Activated naive CD4-positive, alpha-beta T cell treated with Interleukin-2 at 50 U/mL for 16 hours (primary cell): ENCODE measurements at places on chromosomes 7 and 10.

GRCh38 chr7:129149511-129149910 is 5.0 kb downstream of the TSPAN33 start:
- DNase-seq = no peak

DNA sequence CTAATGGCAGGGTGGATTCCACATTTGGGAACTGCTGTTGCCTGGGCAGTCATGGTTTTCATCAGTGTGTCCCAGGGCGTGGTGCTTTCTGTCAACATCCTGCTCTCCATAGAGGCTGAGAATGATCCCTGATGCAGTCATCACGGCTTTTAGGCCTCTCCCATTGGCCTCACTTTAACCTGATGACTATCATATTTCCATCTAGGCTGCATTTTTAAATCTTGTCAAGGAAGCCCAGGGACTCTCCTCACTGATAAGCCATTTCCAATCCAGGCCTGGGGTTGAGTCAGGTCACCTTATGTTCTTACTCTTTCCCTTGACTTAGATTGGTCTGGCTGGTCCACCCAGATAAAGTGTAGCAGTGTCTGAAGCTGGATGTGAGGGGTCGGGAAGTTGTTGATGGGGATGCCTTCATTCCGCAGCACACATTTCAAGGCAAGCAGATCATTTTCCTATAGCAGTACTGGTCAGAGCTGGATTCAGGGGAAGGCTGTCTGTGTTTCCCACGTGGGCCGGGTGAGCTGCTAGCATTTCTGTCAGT is 177.0 kb downstream of the AUTS2 start:
- DNase-seq = no peak

DNA sequence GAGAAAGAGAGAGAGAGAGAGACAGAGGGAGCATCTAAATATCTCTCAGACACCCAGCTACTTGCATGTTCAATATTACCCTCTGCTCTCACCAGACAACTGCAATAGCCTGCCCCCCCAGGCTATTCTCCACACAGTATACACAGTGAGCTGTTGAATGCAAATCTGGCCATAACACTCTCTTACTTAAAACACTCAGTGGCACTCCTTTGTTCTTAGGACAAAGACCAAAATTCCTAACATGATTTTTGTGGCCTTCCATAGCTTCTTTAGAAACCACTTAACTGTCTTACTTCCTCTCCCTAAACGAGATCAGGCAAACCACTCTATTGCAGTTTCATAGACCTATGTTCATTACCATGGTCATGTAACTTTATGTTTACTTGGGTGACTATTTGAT is 903.6 kb upstream of the AUTS2 start:
- no peak for DNase-seq

- no peak for DNase-seq
Measured at GRCh38 chr7:108211382-108212201, 81.4 kb upstream of the LAMB4 start.

DNA sequence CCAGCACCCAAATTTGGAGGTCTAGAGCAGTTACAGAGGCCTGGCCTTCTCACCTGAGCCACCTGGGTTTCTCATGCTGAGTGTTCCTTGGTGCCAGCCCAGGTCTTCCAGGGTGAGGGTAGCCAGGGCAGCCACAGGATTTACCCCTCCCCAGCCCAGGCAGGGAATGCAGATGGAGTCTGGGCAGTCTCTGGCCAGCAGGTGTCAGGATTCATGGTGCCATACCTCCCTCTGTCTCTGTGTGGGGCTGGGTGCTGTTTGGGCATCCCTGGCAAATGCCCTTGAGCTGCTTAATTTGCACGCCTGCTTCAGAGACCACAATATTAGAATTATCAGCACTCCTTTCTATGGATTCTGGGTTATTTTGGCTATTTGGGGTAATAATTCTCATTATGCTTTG is 246.7 kb downstream of the GFRA1 start:
- no peak for DNase-seq

DNA sequence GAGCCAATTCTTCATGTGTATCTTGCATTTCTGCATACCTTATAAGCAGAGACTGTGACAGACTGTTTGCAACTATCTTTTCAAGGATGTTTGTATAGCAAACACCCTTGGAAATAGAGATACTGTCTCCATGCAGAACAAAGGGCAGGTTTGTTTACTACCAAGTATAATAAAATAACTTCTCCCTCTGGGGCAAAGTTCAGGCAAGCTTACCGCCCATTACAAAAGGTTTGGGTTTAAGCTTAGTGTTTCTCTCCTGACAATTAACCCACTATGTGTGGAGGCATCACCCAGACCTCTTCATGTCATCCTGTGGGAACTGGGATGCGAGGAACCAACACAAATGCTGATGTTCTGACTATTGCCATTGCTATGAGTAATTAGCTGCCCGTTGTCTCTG is 479.1 kb upstream of the ZMIZ1 start:
- DNase-seq = no peak

DNA sequence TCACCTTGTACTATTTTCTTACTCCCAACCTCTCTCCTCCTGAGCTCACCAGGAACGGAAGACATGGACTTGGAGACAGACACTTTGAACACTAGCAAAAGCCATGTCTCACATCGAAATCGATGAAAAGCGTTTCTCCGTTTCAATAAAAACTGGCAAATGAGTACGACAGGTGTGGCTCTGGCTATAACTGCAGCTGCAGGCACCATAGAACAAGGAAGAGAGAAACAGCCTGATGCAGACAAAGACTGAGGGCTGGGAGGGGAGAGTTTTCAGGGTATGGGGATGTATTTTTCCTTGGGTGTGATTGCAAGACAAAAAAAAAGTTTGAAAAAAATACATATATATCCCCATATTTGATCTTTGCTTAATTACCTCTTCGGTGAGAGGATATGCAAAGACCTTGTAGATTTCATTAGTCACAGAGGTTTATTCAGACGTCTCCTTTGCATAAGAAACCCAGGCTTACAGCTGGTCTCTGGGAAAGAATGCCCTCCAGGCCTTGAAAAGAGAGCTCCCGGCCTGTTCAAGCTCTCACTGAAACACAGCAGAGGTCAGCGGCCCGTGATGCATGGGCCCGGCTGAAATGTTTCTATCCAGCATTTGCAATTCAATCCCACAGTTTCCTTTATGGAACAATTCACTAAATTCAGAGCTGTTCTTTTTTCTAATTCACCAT is 63.1 kb downstream of the TLL2 start:
- DNase-seq = no peak

GRCh38 chr10:132475086-132475485 is 62.5 kb upstream of the INPP5A start:
- no peak for DNase-seq

DNA sequence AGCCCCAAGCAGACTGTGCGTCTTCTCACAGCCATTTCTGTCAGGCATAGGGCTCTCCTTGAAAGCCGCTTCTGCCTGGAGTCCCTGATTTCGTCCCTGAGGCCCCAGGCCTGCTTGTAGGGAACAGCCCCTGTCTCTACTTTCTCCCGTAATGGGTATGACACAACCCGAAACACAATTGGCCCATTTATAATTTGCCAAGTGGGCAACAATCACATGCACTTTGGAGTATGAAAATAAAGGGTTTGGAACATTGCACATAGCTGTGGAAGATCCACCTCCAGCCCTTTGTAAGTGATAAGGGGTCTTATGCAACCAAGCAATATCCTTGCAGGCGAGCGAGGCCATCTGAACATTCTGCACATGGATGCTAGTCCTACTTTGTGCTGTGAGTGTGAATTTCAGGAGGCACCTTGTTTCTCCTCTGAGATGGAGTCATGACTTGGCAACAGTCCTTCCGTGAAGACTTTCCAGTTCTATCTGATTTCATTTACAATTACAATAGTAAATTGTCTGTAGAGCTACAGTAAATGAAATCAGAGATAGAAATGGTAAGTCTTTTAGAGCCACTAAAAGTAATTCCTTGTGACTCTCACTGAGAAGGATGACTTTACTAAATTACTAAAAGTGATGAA is 141.5 kb downstream of the CUBN start:
- no peak for DNase-seq

- DNase-seq = no peak
Measured at GRCh38 chr10:89002226-89002978, 11.8 kb downstream of the FAS start.

DNA sequence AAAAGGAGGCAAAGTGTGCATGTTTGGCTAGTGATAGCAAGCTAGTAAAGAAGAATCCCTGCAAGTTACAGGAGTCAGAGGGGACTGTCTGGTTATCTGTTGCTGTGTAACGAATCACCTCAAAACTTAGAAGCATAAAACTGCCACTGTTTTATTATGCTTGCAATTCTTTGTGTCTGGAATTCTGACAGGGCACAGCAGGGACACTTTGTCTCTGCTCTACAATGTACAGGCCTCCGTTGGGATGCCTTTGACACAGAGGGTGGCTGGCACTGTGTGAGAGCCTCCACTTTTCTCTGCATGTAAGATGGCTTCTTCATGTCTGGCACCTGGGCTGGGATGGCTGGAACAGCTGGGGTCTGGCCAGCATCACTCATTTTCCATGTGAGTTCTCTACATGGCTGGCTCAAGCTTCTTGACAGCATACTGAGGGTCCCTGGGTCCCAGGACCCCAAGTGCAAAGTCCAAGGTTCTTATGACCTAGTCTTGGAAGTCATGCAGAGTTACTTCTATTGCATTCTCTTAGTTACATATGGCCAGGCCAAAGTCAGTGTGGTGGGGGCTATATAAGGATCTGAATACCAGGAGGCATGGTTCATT is 276.9 kb downstream of the RPS24 start:
- DNase-seq = no peak

GRCh38 chr10:58697691-58698090 is 185.0 kb downstream of the BICC1 start:
- DNase-seq = no peak

- no peak for DNase-seq
Measured at GRCh38 chr10:104711302-104711721, 70.2 kb downstream of the SORCS3 start.

DNA sequence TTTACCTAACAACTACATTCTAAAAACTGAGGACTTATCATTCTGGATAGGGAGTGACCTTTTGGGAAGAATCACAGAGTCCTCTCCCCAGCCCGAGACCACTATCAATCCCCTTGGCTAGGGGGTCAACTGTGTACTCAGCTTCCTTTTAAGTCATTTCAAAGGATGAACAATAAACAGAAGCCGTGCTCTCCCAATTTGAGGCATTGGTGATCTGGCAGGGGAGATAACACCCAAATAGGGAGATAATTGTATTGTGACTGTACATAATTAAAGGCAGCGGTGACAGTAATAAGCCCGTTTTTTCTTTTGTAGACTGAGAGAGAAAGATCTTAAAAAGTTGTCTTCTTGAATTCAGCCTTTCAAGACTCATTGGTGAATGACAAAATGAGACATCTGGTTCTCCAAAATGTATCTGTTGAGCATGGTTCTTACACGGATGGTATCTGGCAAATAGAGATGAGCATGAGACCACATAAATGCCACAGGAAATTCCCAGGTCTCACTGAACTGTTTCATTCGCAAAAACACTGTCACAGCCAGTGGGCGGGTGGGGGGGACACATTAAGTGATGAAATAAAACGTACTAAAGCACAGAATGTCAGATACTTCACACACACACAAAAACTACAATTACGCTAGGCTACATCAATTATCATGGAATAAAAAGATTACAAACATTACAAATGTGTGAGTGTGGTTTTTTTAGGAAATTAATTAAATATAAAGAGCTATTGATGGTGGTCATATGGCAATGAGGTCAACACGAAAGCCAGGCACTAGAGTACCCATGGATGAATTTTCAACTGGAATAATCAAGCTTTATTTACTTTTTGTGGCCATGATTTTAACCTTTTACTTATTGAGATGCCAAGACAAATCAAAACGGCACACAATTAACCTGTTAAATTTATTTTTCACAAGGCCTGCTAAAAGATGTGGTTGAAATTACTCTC is 108.4 kb downstream of the HIPK2 start:
- peak; percentile 32 for DNase-seq
